ENCODE measurements at places on chromosomes 11 and 22. TPM values are rescaled to one million over a fixed set of nuclear protein-coding genes. Genes with fewer than 3 reads are reported as not detected.

DNA sequence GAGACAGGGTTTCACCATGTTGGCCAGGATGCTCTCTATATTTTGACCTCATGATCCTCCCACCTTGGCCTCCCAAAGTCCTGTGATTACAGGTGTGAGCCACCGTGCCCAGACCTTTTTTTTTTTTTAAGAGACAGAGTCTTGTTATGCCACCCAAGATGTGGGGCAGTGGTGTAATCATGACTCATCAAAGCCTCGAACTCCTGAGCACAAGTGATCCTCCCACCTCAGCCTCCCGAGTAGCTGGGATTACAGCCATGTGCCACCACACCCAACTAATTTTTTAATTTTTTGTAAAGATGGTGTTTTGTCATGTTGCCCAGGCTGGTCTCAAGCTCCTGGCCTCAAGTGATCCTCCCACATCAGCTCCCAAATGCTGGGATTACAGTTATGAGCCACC is 37.9 kb downstream of the IZUMO1R start:
- no peak for DNase-seq

GRCh38 chr11:27075655-27076054 is 35.0 kb downstream of the BBOX1 start:
- DNase-seq: no peak

FIBIN gene
- total RNA-seq: not detected

DCDC1 gene
- total RNA-seq: 0.68 TPM

CENPM gene
- total RNA-seq: 69.3 TPM

DKK3 gene
- total RNA-seq: 11.9 TPM

All from Calu3 (cell line).